Smooth muscle cell of trachea (primary cell): ENCODE measurements at places on chromosomes 12 and 14. TPM values are rescaled to one million over a fixed set of nuclear protein-coding genes. Genes with fewer than 3 reads are reported as not detected.

EPYC gene
- 0.15 TPM in 1 of 2 replicates, not detected in the other for total RNA-seq

ACRBP gene
- 0.29 and 0.50 TPM in 2 replicates for total RNA-seq

GPRC5D gene
- 0.15 TPM in 1 of 2 replicates, not detected in the other for total RNA-seq

ENDOU gene
- total RNA-seq = 0.17 and 0.29 TPM in 2 replicates

CLECL1 gene
- total RNA-seq = not detected in 2 replicates

ING4 gene
- 39.7 and 53.5 TPM in 2 replicates for total RNA-seq

HRK gene
- total RNA-seq = 0.17 TPM in 1 of 2 replicates, not detected in the other

SVOP gene
- not detected in 2 replicates for total RNA-seq

MLF2 gene
- total RNA-seq = 178 and 182 TPM in 2 replicates

KCNC2 gene
- not detected in 2 replicates for total RNA-seq

OTX2 gene
- total RNA-seq = not detected in 2 replicates

PIP4K2C gene
- 17.0 and 20.2 TPM in 2 replicates for total RNA-seq

RFX4 gene
- total RNA-seq = not detected in 2 replicates

SLC38A4 gene
- total RNA-seq = under 0.01 and 1.2 TPM in 2 replicates

WNT1 gene
- total RNA-seq = not detected in 2 replicates

CPNE8 gene
- total RNA-seq = 10.6 and 16.4 TPM in 2 replicates

SMCO2 gene
- total RNA-seq = 0.15 and 0.17 TPM in 2 replicates

KRT82 gene
- not detected in 2 replicates for total RNA-seq

DPF3 gene
- 7.9 and 13.9 TPM in 2 replicates for total RNA-seq

MORN3 gene
- total RNA-seq = 0.33 and 0.73 TPM in 2 replicates

LRR1 gene
- total RNA-seq = 6.3 and 27.9 TPM in 2 replicates

LMNTD1 gene
- total RNA-seq = 0.44 TPM in 1 of 2 replicates, not detected in the other

MNAT1 gene
- total RNA-seq = 35.7 and 78.5 TPM in 2 replicates

VEZT gene
- total RNA-seq = 81.2 and 107 TPM in 2 replicates

CNTN1 gene
- 3.0 and 6.5 TPM in 2 replicates for total RNA-seq

STRN3 gene
- total RNA-seq = 53.6 and 65.5 TPM in 2 replicates
